Stimulated activated CD4-positive, alpha-beta T cell treated with anti-CD3 and anti-CD28 coated beads, Interleukin-1b, Interleukin-23, amount 100 ng/mL, for 1 hour (primary cell): ENCODE measurements at places on chromosomes 7 and 10.

GRCh38 chr7:157607218-157607617 lies 270.4 kb downstream of the DNAJB6 start:
- no peak for DNase-seq

GRCh38 chr10:69512901-69513300 lies 60.3 kb downstream of the NEUROG3 start:
- no peak for DNase-seq

- no peak for DNase-seq
These were observed 331.5 kb downstream of the PLXDC2 start for GRCh38 chr10:20147684-20148083.

GRCh38 chr7:159098424-159098786 lies 46.3 kb downstream of the VIPR2 start:
- no peak for DNase-seq

GRCh38 chr10:119821182-119821581 lies 51.5 kb downstream of the MCMBP start:
- DNase-seq: no peak

DNA sequence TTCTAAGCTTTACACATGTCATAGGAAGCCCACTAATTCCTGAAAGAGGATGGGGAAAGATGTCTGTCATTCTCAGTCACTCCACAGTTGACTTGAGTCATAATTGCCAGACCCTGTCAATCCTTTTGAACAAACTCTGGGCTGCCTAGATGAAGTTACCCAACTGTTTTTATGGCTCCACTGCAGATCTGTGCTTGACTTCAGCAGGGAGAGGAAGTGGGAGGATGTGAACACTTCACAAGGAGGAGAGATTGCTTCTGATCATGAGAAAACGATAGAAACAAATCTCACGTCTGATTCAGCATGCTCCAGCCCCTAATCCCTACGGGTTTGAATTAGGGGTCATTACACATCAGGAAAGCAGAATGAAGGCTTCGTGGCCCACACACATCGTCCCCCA lies 596.6 kb upstream of the CELF2 start:
- no peak for DNase-seq

GRCh38 chr7:124992851-124993562 lies 63.4 kb upstream of the POT1 start:
- no peak for DNase-seq

GRCh38 chr10:3761021-3761686 lies 23.9 kb downstream of the KLF6 start:
- no peak for DNase-seq

- DNase-seq: no peak
These were observed 173.3 kb downstream of the RAPGEF5 start for GRCh38 chr7:22183522-22184280.

- DNase-seq: no peak
These were observed 59.1 kb upstream of the GJD4 start for GRCh38 chr10:35545878-35546590.

DNA sequence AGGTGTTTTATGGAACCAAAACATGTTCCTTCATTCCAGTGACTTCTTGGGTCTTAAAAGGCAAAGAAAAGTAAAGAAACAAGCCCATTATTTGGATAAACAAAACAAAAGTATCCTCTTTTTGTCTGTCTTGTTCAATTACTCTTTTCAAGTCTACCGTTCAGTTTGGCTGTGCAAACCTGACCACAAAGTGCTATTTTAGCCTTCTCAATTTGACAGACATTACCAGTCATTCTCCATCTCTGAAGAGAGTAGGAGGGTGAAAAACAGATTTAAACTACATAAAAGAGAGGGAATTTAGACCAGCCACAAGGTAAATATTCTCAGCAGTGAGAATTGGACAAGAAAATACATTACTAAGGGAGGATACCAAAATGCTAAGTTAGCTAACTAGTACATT lies 145.2 kb downstream of the GRM3 start:
- no peak for DNase-seq

DNA sequence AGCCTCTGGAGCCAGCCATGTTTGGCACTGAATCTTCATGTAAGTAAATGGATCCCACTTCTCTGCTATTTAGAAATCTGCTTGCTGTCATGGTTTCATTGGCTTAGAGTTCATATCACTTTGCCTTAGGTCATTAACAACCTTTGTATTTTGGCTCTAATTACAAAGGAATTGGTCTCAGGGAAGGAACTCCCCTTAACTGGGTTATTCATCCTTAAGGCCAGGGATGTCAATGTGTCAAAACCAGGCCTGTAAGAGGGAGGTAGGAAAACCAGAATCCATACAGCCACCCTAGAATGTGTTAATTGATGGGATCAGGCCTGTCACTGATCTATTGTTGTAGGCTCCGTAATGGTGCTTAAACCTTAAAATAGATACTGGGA lies 67.3 kb downstream of the ST7 start:
- no peak for DNase-seq

GRCh38 chr10:12130237-12130872 lies 878 bp downstream of the SEC61A2 start:
- no peak for DNase-seq

- DNase-seq: no peak
These were observed 127.8 kb downstream of the ICA1 start for GRCh38 chr7:8134089-8134733.

DNA sequence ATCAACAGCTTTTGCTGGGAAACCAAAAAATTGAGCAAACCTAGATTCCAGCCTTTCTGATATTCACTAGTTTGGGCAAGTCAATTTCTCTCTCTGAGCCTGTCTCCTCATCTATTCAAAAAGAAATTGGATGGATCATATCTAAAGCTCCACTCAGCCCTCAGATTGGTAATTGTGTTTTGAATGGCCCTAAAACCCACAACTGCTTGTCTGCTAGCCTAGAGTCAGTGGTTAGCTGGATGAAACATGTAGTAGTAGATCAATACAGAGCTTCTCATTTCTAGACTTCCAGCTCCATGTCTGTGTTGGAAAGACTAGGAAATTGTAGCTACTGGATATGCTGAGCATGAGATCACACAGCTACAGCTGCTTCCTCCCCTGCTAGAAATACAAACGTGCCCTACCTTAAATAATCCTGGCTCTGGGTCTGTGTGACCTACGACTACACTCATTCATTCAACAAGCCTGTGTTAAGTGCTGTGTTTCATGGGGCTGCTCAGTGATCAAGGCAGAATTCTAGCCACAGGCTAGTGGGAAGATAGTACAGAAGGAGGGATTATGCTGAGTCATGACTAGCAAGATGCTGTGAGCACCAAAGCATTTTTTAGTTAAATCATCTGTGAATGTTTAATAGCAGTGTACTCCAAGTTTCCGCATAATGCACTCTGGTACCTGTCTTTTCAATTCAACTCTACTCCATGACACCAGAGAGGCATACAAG lies 15.7 kb downstream of the DNTT start:
- no peak for DNase-seq

- DNase-seq: no peak
These were observed 1127.7 kb upstream of the LRRTM3 start for GRCh38 chr10:65798133-65798532.

GRCh38 chr7:129045682-129046081 lies 9.2 kb downstream of the TNPO3 start:
- no peak for DNase-seq

DNA sequence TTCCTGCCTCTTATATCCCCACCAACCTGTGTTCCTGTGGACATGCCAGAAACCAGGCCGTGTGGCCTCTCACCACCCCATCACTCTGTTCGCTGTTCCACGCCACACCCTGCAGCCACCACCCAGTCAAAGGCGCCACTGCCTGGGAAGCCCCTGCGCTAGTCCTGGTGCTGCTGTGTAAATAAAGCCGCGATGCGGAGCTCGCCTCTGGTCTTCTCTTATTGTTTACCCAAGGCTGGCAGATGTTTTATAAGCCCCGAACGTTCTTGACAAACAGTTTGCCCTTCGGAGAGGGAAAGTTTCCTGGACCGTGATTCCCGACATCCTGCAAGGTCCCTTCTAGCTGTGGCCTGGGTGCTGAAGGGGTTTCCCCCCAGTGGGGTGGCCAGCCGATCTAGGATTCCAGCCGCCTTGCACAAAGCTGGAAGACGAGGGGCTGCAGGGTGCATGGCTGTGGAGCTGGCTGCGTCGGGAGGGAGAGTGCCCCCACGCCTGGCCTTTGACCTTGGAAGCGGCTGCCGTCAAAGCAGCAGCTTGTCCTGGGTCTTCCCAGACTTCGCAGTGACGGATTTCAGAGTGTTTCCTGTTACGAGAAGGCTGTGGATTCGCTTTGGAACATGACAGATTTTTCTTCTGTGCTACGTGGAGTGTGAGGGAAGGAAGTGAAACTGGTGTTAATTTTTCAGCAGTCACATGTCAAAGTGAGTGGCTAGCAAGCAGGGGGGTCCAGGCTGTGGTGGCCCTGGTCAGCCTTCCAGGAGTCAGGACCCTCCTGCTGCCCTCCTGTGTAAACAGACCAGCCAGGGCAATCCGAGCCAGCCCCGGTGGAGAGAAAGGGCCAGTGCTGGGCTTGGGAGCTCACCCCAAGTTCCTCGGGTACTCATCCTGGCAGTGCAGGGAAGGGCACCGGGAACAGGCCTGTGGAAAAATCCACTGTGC lies 61.6 kb downstream of the LHPP start:
- no peak for DNase-seq

DNA sequence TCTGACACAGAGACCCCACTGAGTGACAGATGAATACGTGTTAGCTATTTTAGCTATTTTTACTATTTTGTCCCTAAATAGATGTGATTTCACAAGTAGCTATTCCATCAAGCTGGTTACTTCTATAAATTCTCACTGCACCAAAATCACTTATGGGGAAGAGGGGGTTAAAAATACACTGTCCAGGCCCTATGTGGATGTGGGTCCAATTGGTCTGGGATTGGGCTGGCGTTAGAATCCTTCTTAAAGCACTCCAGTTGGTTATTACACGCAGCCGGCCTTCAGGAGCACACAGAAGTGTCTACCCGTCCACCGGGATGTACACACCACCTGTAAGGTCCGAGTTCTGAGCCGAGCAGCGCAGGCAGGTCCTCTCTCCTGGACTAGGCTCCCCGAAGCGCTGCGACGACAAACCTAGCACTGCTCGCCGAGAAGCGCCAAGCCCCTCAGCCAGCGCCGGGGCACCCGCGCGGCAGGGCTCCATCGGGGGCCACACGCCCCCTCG lies 222.3 kb upstream of the MKLN1 start:
- no peak for DNase-seq

DNA sequence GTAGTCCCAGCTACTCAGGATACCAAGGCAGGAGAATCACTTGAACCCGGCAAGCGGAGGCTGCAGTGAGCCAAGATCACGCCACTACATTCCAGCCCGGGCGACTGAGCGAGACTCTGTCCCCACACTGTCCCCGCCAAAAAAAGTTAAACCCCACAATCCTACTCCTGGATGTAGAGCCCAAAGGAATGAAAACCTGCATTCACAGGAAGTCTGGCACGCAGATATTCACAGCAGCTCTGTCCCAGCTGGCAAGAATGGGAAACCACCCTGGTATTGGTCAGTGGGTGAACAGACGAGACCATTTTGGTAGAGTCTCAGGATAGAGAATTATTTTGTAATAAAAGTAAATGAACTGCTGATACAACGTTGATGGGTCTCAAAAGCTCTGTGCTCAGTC lies 225.2 kb downstream of the MAD1L1 start:
- no peak for DNase-seq

DNA sequence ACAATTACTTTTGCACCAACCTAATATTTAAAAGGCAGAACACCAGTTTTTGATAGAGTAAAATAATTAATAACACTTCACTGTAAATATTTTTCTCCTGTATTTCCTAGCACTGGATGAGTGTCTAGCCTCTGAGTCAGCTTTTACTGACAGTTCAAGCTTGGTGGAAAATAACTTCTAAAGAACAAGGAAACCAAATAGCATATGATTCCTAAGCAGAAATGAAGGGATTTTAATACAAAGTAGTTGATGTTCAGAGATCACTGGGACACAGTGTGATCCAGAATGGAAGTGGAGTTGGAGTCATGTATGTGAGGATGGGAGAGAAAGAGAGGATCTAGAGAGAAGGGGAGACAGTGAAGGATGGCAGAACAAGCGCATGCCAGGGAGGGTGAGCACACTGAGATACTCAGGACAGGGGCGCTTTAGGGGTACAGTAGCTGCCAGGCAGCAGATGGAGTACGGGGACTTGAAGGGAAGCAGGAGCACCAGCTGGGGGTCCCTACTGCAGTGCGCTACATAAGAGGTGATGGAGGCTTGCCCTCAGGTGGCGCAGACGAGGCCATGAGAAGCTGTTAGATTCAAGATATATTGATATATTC lies 117.9 kb upstream of the KLF6 start:
- DNase-seq: no peak

- DNase-seq: no peak
These were observed 43.7 kb downstream of the MKLN1 start for GRCh38 chr7:131371411-131371810.

GRCh38 chr10:51950371-51950995 lies 251.1 kb upstream of the CSTF2T start:
- DNase-seq: no peak

- no peak for DNase-seq
These were observed 258.8 kb downstream of the CELF2 start for GRCh38 chr10:11276449-11276990.

- peak; percentile 64 for DNase-seq
These were observed 724 bp downstream of the BBIP1 start for GRCh38 chr10:110918269-110918642.

DNA sequence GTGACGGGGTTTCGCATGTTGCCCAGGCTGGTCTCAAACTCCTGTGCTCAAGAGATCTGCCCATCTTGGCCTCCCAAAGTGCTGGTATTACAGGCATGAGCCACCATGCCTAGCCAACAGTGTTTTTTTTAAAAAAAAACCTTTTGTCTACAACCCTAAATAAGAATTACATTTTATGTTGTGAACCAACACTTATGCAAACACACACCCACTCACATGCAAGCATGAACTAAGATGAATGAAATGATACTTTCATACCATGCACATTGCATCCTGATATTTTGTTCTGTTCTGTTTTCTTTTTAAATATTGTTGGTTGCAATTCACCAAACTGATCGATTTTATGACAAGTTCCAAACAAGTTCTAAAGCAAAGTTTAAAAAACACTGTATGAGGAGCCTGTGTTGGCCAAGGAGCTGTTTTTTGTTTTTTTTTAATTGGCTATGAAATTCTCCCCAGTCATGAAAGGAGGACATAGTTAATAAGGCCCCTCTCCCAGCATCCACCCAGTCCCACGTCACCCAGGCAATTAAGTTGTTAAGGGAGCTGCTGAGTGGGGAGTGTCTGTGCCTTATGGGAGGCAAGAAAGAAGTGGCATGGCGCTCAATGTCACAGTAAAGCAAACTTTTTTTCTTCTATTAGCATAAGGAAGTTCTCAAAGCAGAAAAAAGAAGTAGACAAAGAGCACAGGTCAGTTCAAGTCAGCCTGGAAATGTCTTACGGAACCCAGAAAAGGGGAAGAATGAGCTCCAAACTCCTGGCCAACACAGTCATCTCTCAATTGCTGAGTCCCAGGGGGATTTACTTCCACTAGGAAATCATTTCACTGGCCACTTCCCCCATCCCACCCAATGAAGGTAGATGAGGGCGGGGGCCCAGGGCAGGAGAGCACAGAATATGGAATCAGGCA lies 50.1 kb downstream of the NOD1 start:
- no peak for DNase-seq

DNA sequence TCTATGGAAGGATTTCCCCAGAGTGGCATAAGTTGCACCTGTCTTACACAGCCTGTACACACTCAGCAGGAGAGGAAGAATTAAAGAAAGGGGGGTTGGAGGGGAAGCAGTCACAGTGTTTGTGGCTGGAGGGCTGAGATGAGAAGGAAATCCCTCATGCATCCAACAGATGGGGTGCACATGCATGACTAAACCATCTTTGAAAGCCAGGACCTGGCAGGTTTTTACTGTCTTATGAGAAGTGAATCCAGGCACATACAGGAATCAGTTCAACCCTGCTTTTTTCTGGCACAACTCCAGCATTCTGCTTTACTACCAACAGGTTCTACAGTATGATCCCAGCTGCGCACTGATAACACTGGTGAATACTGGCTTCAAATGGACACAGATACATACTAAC lies 107.7 kb downstream of the CACNA2D1 start:
- no peak for DNase-seq
